ENCODE measurements at places on chromosomes 1 and 21.

- no peak for DNase-seq
Observed at GRCh38 chr1:4253935-4254334, 353.9 kb upstream of the C1orf174 start.

- DNase-seq, result no peak
Observed at GRCh38 chr1:226954337-226954736, 14.2 kb downstream of the COQ8A start.

DNA sequence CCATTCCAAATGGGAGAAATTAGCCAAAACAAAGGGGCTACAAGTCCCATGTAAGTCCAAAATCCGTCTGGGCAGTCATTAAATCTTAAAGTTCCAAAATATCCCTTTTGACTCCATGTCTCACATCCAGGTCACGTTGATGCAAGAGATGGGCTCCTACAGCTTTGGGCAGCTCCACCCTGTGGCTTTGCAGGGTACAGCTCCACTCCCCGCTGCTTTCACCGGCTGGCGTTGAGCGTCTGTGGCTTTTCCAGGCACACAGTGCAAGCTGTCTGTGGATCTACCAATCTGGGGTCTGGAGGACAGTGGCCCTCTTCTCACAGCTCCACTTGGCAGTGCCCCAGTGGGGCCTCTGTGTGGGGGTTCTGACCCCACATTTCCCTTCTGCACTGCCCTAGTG, 130.2 kb downstream of the TPR start:
- DNase-seq, result no peak

DNA sequence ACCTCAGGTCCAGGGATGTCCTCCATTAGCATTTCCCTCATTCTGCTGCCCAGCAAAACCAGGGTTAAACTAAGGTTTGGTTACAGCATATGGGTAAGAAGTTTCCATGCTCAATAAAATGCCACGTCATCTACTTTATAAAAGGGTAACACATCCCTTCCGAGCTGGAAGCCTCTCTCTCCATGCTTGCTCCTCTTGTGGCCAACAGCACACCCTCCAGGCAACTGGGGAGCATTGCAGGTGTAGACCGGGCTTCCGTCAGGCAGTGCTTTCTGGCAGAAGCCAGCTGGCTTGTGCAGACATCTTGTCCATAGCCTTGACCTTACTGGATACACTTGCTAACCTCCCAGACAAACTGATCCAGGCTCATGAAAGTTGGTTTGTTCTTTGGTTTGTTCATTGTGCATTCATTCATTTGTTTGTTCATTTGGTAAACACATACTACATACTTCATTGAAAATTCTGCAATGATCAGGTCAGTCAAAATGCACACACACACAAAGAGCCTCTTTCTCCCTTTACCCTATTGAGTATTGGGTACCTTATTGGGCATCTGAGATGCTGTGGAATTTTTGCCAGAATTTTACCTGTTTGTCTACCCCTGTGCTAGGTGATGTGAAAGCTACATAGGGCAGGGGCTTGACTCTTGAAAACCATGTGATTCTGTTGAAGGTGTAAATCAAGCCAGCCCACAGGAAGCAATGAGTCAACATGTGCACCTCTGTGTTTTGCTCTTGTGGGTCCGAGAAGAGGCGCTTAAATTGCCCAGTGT, 422.8 kb downstream of the CAMTA1 start:
- peak; percentile 32 for DNase-seq
